Testis (tissue), 5 donors: ENCODE measurements at places on chromosomes 4 and X. TPM values are rescaled to one million over a fixed set of nuclear protein-coding genes. Genes with fewer than 3 reads are reported as not detected.

The MSX1 gene
- 1.7 TPM for polyA plus RNA-seq

The SHISA3 gene
- polyA plus RNA-seq = 1.6 TPM

The PCSK1N gene
- polyA plus RNA-seq = 8.6 TPM

The FDCSP gene
- polyA plus RNA-seq = 0.96 TPM

The APELA gene
- not detected for polyA plus RNA-seq

The CCKAR gene
- not detected for polyA plus RNA-seq

The GAGE12C gene
- polyA plus RNA-seq = not detected

The NLGN3 gene
- 8.2 TPM for polyA plus RNA-seq

The RHOXF2 gene
- 30.0 TPM for polyA plus RNA-seq

The OTUD6A gene
- 8.1 TPM for polyA plus RNA-seq
